ENCODE measurements at places on chromosomes 5 and 9.

GRCh38 chr9:136690104-136690805 is 3.0 kb upstream of the AGPAT2 start:
- no peak for DNase-seq

- no peak for DNase-seq
Measured at GRCh38 chr5:148482697-148483462, 99.1 kb downstream of the FBXO38 start.

- DNase-seq: no peak
Measured at GRCh38 chr5:3276896-3277295, 318.7 kb upstream of the IRX1 start.

DNA sequence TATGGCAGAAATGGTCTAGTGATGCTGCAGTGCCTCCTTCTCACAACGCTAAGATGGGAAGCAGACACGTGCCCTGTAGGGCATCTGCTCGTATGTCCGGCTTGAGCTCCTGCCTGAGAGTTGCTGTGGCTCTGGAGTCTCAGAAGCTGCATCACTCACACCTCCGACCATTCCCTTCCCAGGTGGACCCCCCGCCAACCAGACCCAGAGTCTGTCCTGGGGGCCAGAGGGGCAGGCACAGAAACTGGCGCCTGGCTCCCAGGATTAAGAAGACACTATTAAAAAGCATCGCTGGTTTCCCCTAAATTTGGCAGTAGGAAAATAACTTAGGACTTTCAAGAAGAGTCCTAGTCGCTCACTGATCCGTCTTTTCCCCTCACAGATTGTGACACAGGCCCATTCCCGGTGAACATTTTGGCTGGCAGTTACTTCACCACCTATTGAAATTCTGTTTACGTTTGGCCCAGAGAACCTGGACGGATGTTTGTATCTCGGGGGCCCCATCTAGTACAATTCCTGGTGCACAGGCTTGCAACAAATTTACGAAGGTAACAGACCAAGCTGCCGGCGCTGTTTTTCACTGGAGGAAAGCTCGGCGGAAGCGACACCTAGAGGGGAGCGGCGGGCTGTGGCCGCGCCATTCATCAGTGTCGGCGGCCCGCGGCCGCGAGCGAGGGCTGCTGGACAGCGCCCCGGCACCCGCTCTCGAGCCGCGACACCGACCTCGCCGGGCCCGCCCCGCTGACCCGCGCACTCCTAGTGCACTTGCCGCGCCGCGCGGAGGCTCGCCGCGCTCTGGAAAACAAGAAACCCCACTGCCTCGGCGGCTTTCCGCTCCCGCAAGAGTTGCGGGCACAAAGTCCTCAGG is 1.6 kb downstream of the FSTL4 start:
- peak; percentile 71 for DNase-seq

DNA sequence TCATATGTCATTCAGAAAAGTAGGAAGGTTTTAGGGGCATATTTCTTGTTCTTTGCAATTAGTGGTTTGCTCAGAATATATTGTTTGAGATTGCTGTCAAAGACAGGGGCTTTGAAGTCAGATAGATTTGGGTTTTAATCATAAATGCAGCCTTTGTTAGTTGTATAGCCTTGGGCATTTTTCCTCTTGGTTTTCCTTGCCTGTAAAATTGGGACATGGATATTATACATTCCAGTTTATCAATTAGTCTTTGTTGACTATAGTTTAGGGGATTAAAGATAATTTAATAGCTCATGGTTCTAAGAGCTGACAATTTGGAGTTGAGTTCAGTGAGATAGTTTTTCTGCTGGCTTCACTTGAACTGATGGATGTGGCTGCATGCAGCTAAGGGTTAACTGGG is 88.9 kb downstream of the DMAC1 start:
- no peak for DNase-seq

DNA sequence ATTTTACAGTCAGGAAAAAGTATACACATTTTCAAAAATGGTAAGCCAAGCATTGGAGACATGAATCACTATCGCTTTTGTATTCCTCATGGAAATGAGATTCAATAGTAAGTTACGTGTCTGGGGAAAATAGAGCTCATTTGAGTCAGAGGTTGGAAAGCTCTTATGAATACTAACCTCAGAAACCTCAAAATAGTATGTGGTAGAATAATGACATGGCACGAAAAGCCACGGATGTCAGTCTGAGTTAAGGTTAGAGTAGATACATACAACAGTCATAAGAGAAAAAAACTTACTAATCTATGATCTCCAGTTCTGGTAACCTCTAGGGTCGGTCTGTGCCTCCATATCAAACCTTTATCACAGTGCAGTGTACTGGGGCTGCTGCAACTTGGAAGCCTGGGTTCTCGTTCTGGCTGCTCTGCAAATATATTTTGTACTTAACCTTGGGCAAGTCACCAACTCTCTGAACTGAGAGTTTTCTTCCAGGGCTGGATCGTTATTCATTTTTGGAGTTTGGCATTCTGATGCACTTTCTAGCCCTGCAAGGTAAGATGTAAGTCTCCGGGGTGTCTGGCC is 31.8 kb downstream of the MAP1B start:
- DNase-seq: no peak

DNA sequence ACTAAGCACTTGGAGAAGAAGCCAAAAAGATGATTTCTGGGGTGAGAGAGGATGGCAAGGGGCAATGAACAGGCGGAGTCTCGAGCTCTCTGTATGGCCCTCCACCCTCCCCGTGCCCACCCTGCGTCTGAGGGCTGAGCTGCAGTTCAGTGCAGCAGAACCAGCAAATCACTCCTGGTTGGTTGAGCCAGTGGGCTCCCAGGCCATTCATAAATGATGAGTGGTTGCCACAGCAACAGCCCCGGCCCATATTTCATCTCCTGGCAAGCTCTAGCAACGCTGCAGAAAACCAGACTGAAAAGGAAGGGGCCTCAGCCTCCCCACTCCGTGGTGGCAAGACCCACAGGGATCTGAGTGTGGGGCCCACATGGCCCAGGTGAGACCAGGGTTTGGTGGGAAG is 93.8 kb upstream of the PPP1R26 start:
- peak; percentile 21 for DNase-seq

- no peak for DNase-seq
Measured at GRCh38 chr5:94761055-94761454, 142.6 kb downstream of the SLF1 start.

- no peak for DNase-seq
Measured at GRCh38 chr9:79673614-79674013, 101.8 kb downstream of the TLE4 start.

DNA sequence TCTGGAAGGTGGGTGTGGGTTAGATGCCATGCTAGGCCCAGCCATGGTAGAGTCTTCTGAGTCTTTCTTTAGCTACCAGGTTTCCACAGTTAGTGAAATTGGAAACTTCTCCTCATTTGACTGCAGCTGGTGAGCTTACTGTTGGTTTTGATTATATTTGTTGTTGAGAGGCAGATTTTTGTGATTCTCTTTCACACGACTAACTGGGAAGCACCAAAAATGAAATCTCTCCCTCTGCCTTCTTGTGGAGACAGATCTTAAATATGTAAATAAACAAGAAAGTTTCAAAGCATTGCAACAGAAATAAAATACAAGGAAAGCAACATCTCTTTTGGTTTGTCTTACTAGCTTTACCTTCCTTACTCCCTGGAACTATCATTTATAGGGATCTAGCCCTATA is 122.2 kb downstream of the CEMIP2 start:
- no peak for DNase-seq

DNA sequence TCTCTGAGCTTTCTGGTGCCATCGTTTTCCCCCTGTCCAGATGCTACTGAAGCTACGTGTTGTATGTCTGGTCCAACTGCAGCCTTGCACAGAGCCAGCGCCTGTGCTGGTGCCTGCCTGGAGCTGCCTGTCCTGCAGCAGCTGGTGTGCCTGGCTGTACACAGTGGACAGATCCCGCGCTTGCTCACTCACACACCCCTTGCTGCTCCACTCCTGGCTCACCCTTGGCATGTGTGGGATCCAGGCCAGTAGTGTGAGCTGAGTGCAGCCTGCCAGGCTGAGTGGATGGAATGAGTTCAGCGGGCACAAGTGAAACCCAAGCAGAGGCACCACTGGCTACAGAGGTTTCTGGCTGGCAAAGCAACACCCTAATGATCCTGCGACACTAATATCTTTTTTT is 40.4 kb downstream of the FER start:
- no peak for DNase-seq

GRCh38 chr9:123727332-123727731 is 202.6 kb downstream of the DENND1A start:
- no peak for DNase-seq

DNA sequence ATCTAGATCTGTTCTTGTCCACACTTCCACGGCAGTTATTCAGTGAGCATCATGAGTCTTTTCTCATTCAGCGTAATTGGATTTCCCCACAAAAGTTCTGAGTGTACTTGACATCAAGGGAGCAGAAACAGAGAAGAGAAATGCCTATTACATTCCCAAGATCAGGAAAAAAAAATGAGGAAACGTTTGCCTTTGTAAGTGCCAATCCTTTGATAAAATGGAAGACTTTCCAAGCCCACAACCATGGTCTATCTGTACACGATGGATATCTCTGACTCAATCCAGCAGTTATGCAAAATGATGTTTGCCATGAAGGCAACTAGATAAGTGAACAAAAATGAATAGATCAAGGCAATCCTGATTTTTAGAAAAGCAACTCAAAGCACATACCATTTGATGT is 235.9 kb downstream of the DOCK8 start:
- no peak for DNase-seq

- DNase-seq: peak; percentile 28
Measured at GRCh38 chr9:21465859-21466518, 16.1 kb downstream of the IFNE start.

- DNase-seq: no peak
Measured at GRCh38 chr9:5848372-5848882, 15.5 kb upstream of the ERMP1 start.

GRCh38 chr9:137128158-137128861 is 10.6 kb upstream of the GRIN1 start:
- no peak for DNase-seq

- DNase-seq: no peak
Measured at GRCh38 chr5:124901081-124901480, 154.6 kb upstream of the ZNF608 start.

DNA sequence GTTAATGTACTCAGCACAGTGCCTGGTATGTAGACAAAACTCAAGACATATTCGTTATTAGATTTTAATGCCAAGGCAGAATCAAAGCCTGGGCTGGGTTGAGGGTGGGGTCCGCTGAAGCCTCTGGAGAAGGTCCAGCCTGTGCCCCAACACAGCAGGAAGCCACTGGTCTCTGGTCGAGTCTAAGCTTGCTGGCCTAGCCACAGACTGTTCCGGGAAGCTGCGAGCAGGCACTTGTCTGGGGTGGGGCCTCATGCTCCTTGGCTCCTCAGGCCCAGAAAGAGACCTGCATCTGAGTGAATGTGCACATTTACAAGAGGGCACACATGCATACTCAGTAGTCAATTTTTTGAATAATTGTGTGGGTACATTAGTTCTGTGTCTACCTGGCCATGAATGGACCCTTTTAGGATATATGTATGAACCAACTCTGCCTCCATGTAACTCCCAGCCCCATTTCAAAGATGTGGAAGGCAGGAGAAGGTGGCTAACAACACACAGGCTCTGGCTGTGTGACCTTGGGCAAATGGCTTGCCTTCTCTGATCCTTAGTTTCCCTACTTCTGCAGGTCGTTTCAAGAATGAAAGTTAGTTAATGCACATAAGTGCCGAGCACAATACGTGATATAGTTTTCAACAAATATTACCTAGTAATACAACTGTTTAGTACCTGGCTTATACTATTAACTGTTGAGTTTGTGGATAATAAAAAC is 18.3 kb downstream of the FAT2 start:
- no peak for DNase-seq

GRCh38 chr5:114054594-114054993 is 307.3 kb upstream of the KCNN2 start:
- no peak for DNase-seq

GRCh38 chr9:114395334-114395617 is 7.5 kb upstream of the AKNA start:
- DNase-seq: no peak

DNA sequence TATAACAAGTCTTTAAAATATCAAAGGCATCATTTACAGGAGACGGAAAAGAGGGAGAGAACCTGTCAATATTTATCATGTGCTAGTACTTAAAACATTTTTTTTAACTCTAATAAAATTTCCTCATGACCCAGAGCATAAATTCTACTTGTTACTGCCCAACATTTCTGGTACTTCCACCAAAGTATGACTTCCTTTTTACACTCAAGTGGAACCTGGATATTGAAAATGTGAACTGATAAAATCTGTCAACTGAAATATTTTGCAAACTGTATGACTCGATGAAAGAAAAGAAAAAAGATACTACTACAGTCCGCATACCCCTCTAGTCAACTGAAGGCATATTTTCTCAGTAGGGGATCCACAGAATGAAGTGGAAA is 37.1 kb downstream of the FAM13B start:
- DNase-seq: no peak

DNA sequence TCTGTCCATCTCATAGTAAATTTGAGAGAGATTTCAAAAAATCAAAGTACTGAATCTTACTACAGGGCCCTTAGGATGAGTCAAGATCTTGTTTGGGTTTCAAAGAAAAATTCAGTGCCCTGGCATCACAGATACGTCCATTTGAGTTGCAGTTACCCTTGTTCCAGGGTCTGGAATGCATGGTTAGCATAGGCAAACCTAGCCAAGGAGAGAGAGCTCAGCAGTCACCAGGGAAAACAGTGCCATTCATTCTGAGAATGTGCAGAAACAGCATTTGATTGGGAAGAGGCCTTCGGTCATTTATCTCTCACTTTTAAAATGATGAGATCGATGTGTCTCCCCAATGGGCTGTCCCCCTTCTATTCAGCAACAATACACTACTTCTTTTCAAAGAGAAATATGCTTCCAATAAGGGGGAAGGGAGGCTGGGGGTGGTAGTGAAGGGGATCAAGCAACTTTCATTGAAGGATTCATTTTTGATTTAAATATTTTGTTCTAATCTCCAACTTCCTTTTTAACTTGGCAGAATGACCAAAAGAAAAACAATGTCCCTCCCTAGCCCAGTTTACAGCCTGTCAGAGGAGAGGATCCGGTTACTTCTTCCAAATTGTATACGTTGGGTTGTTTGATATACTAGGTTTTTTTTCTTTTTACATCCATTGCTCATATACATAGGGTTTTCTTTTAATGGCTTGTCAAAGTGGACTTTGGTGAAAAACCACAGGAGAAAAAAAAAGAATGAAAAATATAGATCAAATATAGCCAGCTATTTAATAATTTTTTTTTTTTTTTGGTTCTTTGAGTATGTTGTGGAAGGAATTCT is 491.1 kb downstream of the CCDC171 start:
- no peak for DNase-seq

DNA sequence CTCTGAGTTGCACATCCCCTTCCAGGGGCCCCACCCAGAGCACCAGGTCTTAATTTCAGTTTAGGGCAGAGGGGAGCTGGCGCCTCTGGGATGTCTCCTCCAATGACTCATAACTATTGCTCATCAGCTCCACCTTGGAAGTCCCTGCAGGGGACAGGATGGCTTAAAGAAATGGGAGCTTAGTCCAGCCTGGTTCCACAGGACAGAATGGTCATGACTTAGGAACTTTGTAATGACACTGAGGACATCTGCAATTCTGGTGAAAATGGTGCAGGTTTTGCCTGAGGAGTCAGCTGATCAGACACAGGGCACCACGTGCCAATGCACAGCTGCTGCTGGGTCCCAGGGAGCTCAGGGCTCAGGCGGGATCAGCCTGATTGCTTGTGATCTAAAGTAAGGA is 16.4 kb upstream of the PPP1R26 start:
- DNase-seq: no peak

- DNase-seq: no peak
Measured at GRCh38 chr5:91670563-91670962, 287.4 kb upstream of the ARRDC3 start.

Data from NCI-H1417 (cell line).